Sigmoid colon (tissue), 7 donors: ENCODE measurements at places on chromosomes 3 and 15. TPM values are rescaled to one million over a fixed set of nuclear protein-coding genes. Genes with fewer than 3 reads are reported as not detected.

DNA sequence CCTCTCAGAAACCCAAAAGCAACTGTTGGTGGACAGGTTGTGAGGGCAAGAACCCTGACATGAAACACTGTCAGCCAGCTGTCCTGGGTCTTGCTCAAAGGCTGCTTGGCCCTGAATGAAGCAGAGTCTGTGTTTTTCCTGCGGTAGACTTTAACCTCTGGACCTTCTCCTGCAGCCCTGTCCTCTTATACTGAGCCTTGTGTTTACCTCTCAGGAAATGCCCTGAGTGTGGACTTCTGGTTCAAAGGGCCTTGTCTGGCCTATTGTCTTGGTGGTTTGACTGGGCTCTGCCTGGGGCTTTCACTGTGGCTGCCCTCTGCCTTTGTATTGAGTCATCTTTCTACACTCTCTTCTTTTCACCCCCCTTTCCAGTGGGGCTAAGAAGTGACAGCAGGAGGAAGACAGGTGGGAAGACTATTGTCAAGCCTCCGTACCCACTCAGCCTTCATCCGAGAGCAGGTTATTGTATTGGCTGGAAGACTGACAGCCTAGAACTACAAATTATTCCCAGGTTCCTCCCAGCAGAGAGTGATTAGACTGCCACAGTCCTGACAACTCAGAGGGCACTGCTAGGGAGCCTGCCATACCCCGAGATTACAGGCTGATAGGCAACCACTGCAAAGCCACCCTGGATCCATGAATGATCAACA is 3.5 kb downstream of the SEC13 start:
- DNase-seq, result no peak

DNA sequence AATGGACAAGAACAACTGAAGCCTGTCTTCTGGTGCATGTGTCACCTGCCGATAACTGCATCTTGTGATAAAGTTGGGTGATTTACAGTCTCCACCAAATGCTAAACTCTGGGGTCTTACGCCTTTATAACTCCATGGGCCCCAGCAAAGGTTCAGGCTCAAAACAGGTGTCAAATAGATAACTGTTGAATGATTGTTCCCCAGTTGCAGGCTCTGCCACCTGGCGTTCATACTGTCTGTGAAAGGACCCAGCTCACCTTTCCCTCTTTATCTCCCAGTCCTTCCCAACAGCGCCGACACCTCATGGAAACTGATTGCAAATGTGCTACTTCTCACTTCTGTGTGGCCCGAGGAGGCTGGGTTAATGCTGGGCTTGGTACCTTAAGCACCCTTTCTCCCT is 8.3 kb upstream of the SNX22 start:
- no peak for DNase-seq

Gene EOMES
- total RNA-seq, result not detected

- DNase-seq, result no peak
These were observed 78.5 kb upstream of the ROBO1 start for GRCh38 chr3:79846148-79846933.

Gene TMC3
- 0.82 TPM for total RNA-seq

- no peak for DNase-seq
These were observed 63.4 kb upstream of the ANKRD28 start for GRCh38 chr3:15861163-15861562.

DNA sequence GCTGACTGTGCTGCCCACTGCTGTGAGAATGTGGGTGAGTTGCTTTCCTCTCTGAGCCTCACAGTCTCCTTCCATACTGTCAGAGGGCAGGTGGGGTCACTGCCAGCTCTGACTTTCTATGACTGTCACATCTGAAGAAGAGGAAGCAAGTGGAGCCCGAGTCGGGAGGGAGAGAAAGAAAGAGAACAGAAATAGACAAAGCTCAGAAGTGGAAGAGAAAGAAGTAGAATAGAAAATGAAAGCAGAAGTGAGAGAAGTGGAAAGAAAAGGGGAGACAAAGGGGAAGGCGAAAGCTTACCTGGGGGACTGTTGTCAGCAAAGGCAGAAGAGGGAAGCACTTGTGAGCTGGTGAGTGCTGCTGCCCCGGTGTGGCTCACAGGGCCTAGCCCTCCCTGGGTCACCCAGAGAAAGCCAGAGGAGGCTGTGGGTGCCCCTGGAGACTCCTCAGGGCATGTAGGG is 57.9 kb downstream of the EPHB1 start:
- DNase-seq, result no peak

- no peak for DNase-seq
These were observed 35.0 kb downstream of the PLOD2 start for GRCh38 chr3:146125951-146126350.

DNA sequence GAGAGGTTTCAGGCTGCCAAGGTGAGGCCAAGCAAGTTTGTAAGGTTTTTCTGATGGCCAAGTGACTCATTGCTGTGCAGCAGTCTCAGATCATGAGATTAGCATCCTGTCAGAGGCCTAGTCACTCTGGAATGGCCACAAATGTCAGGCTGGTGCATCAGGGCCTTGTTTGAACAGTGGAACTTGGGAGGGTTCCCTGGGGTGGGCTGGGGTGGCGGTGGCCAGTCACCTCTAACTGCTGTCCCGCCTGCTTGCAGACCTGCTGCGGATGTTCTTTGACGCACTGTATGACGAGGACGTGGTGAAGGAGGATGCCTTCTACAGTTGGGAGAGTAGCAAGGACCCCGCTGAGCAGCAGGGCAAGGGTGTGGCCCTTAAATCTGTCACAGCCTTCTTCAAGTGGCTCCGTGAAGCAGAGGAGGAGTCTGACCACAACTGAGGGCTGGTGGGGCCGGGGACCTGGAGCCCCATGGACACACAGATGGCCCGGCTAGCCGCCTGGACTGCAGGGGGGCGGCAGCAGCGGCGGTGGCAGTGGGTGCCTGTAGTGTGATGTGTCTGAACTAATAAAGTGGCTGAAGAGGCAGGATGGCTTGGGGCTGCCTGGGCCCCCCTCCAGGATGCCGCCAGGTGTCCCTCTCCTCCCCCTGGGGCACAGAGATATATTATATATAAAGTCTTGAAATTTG is 2.8 kb upstream of the FAM131A start:
- no peak for DNase-seq

Gene RARB
- total RNA-seq, result 10.7 TPM

Gene SEMA3F
- total RNA-seq, result 11.4 TPM

Gene REC114
- total RNA-seq, result not detected

DNA sequence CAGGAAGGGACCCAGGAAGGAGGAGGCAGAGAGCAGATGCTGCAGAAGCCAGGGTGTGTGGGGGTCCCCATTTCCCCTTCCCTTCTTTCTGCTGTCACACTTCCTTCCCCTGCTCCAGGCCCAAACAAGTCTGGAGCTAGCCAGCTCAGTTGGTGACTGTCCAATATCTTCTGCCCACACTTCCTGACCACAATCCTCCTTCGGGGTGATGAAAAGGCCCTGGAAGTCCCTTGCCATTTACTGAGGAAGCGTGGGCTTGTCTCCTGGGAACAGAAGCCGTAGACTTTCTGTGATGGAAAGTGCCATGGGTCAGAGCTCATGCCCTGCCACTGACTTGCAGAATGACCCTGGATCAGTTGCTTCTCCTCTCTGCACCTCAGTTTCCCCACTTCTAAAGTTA is 39.0 kb downstream of the ANAPC13 start:
- no peak for DNase-seq
